ENCODE measurements at places on chromosomes 12 and 14. TPM values are rescaled to one million over a fixed set of nuclear protein-coding genes. Genes with fewer than 3 reads are reported as not detected.

Gene HCAR3
- total RNA-seq, result not detected

Gene NAB2
- total RNA-seq, result 5.4 TPM

Gene RNASE1
- 8.0 TPM for total RNA-seq

Gene CEBPE
- not detected for total RNA-seq

Gene TAS2R20
- 2.3 TPM for total RNA-seq

Gene KRT73
- total RNA-seq, result not detected

Gene LTB4R
- total RNA-seq, result 2.0 TPM

Gene BEST3
- 0.25 TPM for total RNA-seq

Gene NRXN3
- under 0.01 TPM for total RNA-seq

Gene TMEM30B
- 0.13 TPM for total RNA-seq

Gene MEG3
- 10.1 TPM for total RNA-seq

Gene LMNTD1
- total RNA-seq, result under 0.01 TPM

Gene LLPH
- 1.9 TPM for total RNA-seq

Gene GYS2
- total RNA-seq, result not detected

Gene MIP
- 0.26 TPM for total RNA-seq

Gene CLEC4D
- not detected for total RNA-seq

Gene C12orf50
- not detected for total RNA-seq

Gene TEX52
- total RNA-seq, result not detected

Gene SRRM4
- total RNA-seq, result not detected

Gene NOXRED1
- 0.26 TPM for total RNA-seq

Gene MUCL1
- not detected for total RNA-seq

Gene CCT2
- 227 TPM for total RNA-seq

Gene CLEC14A
- total RNA-seq, result 84.2 TPM

Gene DPPA3
- not detected for total RNA-seq

Gene TSPAN8
- not detected for total RNA-seq

Gene NOC4L
- total RNA-seq, result 12.3 TPM

Gene KCNC2
- total RNA-seq, result not detected

Gene IFI27L1
- total RNA-seq, result 13.0 TPM

Gene ANKRD33
- total RNA-seq, result 0.26 TPM

Gene OTX2
- total RNA-seq, result not detected

Gene ACSM4
- total RNA-seq, result not detected

Gene SYNDIG1L
- not detected for total RNA-seq

Gene MYF6
- total RNA-seq, result not detected

Gene RGS6
- total RNA-seq, result not detected

Gene CLEC4A
- total RNA-seq, result not detected

Gene NANOG
- not detected for total RNA-seq

Gene FBLN5
- 0.26 TPM for total RNA-seq

Gene C12orf56
- total RNA-seq, result not detected

Gene GPR132
- under 0.01 TPM for total RNA-seq

Measured in dermis microvascular lymphatic vessel endothelial cell (primary cell).